CD8-positive, alpha-beta memory T cell (primary cell): ENCODE measurements at places on chromosomes 2 and 18.

- DNase-seq: no peak
Observed at GRCh38 chr2:104794441-104794840, 59.5 kb upstream of the POU3F3 start.

DNA sequence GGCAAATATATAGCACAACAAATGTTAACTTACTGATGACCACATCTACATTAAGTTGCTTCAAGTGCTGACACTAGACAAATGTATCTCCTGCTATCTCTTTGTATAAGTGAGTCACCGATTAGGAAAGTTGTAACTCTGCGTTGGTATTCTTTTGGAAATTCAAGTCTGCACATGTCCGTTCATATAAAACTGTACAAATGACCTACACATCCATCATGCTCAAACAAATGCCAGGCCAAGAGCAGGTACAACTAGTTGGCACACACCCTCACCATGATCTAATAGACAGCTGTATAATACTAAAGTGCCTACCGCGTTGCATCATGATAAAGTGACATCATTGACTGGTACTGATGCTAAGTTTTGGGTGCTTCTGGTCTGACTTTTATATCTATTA, 141.1 kb downstream of the RBMS1 start:
- no peak for DNase-seq

GRCh38 chr2:20452551-20452950, 5.7 kb downstream of the RHOB start:
- DNase-seq: no peak

DNA sequence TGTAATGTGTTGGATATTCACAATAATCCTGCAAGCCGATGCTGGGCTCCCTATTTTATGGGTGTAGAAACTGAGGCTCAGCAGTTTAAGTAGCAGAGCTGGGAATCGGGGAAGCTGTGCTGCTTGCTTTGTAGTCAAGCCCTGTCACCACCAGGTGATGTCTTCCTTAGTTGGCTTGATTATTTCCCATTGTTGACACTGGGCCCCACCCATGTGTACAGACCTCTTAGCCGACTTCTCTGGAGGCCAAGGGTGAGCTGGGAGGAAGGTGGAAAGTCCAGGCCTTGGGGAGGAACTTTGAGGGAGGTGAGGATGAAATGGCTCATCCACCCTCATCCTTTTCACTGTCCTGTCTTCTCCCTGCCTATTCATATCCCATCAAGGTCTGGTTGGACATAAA, 60.0 kb downstream of the CAPN13 start:
- no peak for DNase-seq

- no peak for DNase-seq
Observed at GRCh38 chr2:74416778-74417177, 4.6 kb downstream of the C2orf81 start.

- no peak for DNase-seq
Observed at GRCh38 chr18:22018366-22018765, 151.0 kb upstream of the GATA6 start.

GRCh38 chr2:171346723-171347557, 86.8 kb downstream of the METTL8 start:
- no peak for DNase-seq

DNA sequence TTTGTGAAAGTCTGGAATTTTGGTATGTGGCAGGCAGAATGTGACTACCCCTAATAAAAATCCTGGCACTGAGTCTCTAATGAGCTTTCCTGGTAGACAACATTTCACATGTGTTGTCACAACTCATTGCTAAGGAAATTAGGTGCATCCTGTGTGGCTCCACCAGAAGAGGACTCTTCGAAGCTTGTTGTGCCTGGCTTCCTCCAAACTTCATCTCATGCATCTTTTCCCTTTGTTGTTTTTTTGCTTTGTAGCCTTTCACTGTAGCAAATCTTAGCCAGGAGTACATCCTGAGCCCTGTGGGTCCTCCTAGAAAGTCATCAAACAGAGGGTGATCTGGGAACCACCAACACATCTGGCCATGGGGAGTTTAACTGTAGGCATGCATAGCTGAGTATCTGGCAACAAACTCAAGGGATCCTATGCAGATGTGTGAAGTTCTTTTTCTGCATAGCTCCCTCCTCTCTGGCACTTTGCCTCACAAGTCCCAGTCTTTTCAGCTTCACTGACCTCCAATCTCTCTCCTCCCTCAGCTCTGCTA, 42.1 kb upstream of the SERTAD2 start:
- DNase-seq: no peak

GRCh38 chr2:224187220-224187619, 148.1 kb upstream of the SERPINE2 start:
- no peak for DNase-seq

GRCh38 chr2:133952420-133952819, 301.5 kb upstream of the MGAT5 start:
- DNase-seq: no peak

DNA sequence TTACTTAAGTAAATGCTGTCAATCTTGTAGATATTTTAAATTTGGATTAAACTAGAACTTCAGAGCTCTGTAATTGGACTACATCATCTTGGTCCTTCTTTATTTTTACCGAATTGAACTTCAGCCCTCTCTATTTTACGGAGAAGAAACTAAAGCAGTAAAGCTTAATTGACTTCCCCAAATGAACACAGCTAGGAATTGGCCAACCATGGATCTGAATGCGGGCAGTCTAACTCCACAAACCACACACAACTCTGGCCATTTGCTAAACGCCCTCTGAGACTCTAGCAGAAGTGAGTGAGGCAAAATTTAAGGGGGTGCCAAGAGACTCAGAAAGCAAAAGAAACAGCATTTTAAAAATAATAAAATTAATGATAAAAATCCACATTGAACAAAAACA, 86.3 kb upstream of the KCTD1 start:
- DNase-seq: no peak
